ENCODE measurements at places on chromosomes 4 and X.
A peak's percentile ranks its signal among the peaks of the same experiment; 100 is the strongest.

DNA sequence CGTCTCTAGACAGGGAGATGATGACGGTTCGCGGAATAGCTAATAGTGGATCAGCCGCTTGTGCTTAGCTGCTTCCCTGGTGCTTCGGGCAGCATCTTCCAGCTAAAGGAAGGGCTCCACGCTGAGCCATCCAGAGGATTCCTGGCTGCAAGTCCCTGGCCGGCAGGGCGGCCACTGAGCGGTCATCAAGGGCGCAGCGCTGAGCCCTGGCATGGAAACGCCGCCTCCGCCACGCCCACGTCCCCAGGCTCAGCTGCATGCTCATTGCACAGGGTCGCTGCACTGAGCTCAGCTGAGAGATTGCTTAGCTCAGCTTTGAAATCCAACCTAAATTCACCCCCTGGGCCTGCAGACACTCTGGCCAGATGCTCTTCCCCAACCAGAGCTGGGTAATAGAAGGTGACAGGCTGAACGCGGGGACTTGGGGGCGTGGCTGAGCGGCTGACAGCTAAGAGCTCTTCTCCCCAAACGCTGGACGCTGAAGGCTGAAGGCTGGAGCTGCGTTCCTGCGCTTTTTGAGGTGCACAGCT lies 118.2 kb upstream of the KIT start:
- DNase-seq, result peak; percentile 80

GRCh38 chr4:120682981-120683380 lies 239.5 kb downstream of the PRDM5 start:
- no peak for DNase-seq

DNA sequence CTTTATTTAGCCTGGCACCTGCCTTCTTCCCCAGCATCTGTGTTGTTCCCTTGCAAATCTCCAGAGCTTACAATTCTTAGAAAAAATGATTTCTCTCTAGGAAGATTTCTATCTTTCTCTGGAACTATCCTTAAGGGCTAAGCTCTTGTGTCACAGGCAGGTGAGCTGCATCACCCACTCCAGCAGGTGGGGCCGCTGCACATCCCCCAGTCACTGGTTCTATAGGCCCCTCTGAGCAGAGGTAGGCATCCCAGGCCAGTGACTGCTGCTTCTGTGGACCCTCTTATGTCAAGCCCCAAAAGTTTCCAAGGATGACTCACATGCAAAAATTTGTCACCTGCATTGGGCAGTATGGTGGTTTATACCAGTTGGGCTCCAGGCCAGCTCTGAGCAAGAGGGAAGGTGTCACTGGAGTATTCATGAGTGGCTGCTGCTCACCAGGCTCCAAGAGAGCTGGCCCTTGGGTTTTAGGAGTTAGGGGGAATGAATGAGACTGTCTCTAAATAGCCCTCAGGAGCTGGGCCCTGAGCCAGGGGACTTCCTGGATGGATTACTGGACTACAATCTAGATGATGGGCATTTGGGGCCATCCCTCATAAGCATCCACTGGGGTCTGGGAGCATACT lies 208.1 kb upstream of the EOLA2 start:
- DNase-seq, result no peak

DNA sequence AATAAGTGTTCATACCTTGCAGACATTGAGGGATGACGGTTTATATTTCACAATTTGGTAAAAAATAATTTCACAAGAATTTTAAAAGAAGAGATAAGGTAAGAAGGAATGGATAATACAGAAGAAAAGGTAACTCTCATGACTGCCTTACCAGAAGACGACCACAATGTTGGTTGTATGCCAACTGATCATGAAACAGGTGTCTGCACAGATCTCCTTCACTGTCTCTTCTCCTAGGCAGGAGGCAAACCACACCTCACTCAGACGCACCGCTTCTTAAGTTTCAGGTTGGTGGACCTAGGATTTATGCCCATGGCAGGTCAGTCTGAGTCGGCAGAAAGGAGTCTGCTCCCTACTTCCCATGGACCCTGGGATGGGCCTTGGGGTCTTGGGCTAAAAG lies 177.2 kb downstream of the VSIG4 start:
- no peak for DNase-seq

GRCh38 chr4:102007959-102008425 lies 217.5 kb downstream of the BANK1 start:
- DNase-seq, result peak; percentile 33

DNA sequence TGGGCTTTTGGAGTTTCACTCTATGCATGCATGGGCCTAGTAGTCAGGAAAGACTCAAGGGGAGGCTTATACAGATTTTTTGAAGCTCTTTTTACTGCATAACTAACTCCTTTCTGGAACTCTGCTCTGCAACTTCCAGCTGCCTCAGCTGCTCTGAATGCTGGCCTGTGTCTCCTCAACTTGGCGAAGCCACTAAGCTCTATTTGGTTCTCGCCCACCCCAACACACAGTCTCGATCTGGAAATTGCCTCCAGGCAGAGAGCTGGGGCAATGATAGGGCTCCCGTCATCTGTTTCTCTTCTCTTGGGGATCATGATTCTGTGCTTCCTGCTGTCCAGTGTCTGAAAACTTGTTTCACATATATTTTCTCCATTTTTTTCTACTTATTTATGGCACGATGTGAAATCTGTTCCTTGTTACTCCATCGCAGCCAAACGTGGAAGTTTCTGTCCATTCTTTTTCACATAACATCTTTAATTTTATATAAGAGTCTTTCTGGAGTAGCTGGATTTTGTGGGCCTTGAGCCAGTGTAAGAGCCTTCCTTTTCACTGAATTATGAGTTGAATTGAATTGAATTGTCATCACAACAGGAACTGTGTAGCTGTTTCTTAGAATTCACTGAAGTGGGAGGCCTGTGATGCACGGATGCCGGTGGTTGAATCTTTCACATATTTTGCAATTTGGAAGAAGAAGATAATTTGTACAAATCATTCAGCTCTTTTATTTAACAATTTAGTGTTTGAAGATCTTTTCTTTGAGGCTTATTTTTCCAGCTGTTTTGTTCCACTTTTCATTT lies 9.0 kb downstream of the ZNF275 start:
- no peak for DNase-seq

GRCh38 chr4:177313263-177313662 lies 3.6 kb downstream of the NEIL3 start:
- no peak for DNase-seq

DNA sequence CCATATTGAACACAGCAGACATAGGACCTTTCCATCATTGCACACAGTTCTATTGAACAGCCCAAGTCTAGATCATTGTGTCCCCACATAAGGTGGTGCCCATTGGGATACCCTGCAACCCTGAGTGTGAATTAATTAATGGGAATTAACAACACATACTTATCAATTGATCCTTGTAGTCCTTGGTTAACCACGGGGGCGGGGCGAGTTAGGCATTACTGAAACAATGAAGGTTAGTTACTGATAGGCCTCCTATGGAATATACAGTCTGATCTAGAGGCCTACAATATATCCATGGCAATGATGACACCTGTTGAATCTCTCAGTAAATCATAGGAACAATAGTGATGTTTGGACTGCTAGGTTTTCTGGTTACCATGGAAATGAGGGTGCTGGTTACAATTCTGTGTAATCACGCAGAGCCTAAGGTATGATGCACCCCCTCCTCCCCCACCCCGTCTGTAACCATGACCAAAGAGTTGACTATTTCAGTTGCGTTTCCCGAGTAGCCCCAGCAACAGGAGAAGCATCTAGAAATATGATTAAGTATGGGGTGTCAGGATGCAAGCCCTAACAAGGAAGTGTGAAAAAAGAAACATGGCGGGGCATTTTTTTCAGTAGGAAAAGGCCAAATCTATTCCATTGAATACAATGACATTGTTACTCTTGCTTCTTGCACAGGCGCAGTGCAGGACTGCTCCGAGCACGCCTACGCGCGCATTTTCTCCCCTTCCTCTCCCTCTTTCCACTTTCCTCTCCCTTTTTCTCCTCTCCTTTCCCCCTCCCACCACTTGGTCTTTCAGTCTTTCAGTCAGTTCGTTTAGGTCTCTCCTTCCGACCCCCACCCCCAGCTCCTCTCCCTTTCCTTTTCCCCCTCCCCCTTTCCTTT lies 677 bp upstream of the NONO start:
- peak; percentile 38 for DNase-seq

- no peak for DNase-seq
These were observed 320.6 kb downstream of the ARHGAP10 start for GRCh38 chr4:148052448-148052847.

DNA sequence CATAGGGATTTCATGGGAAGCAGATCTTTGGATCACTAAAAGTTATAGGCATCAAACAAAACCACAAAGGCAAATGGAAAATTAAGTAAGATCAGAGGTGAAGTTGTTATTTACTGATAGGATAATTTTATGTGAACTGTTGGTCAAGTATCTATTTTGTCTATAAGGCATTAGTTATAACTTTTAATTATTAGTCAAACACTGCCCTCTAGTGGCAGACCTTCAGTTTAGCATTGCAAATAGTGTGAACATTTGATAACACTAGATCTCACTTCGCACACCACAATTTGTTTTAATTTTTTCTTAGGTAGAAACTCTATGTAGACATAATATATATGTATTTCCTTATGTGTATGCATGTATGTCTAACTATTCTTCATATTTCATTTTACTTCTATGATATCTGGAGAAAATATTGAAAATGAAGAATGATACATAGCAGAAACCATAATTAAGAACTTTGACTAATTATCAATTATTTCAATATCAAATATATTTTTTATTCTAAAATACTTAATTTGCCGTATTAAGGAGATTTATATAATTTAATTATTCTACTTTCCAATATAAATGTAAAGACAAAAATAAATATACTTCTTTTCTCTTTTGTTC lies 214.5 kb upstream of the TACR3 start:
- DNase-seq, result peak; percentile 81

- DNase-seq, result no peak
These were observed 5.5 kb downstream of the ARHGAP36 start for GRCh38 chrX:131063613-131064012.

DNA sequence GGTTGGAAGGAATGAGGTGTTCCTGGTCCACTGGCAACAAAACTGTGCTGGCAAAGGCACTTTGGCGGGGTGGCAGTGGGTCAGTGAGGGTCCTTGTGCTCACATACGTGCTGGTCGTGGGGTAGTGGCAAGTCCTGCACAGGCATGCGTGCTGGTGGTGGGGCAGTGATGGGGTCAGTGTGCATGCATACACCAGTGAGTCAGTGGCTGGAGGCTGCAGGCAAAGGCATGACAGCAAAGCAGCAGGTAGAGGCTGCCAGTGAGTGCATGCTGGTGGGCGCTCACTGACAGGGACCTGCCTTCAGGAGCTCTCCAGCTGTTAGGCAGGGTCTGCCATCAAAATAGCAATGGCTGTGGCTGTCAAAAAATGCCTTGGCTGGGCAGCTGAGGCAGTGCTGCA lies 42.1 kb downstream of the TMPRSS11E start:
- DNase-seq, result no peak

DNA sequence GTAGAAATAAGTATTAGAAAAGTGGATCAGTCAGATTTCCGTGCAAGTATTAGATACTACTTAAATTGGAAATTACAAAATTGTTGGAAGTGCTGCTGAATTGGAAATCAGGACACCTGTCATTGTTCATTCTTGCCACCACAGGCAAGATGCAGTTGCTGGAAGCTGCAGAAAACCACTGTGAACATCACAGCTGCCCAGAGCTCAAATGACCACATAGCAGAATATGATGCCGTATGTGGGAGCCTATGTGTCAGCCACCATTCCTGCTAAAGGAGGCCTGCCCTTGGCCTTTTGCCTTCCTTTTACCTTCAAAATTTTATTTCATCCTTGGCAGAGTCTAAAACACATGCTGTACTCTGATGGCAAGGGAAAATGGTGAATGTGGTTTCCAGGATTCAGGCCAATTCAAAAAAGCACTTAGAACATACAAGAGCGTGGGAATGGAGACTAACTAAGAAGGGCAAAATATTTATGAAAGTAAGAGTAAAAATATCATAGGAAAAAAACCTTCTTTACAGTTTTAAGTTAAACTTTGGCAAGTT lies 1005.5 kb upstream of the GRID2 start:
- DNase-seq, result no peak

DNA sequence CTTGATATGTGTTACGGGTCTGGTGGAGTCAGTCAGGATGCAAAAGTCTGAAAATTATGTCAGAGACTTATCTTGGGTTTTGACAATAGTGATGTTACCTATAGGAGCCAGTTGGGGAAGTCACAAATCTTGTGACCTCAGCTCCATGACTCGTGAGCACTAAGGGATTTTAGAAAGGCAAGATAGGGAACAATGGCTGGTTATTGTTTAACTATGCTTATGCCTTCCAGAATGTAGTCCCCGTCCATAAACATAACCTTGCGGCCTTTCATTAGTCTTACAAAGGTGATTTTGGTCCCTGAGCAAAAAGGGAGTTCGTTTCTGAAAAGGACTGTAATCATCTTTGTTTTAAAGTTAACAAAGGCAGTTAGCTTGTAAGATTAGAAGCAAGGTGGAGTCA lies 23.9 kb upstream of the GATB start:
- DNase-seq, result no peak

All from hematopoietic multipotent progenitor cell treated with erythropoietin and hydrocortisone succinate and interleukin-3 and kit ligand, for 6 days (in vitro differentiated cells).